ENCODE measurements at places on chromosomes 3 and 15.

DNA sequence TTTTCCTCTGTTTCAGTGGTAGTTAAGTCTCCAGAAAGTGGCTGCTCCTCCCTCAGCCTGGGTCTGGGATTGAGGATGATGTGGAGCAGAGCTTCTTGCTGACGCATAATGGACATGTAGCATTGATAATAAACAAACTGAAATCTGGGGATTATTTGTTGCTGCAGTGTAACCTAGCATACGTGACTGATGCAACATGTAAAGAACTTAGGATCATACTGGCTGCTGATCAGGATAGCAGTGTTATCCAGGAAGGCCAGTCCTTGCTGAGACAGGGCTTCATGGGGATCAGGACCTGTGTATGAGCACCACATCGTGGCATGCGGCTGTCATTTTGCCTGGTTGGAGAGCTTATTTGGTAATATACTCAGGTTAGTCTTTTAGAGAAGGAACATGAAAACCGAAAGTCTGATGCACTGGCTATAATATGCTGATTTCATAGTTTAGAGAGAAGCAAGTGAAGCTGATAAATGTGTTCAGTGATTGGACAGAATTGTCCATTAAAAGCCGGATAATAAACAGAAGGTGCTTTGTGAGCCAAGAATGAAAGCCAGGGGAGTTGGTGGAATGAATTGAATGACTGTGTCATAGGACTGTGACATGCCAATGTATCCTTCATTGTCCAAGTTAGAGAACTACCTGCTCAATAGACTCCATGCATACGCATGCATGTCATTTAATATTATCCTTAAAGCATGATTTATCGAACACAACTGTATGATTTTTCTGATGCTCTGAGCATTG is 4.1 kb downstream of the MINAR1 start:
- DNase-seq: no peak

GRCh38 chr15:90376789-90377188 is 11.3 kb upstream of the IQGAP1 start:
- DNase-seq: no peak

DNA sequence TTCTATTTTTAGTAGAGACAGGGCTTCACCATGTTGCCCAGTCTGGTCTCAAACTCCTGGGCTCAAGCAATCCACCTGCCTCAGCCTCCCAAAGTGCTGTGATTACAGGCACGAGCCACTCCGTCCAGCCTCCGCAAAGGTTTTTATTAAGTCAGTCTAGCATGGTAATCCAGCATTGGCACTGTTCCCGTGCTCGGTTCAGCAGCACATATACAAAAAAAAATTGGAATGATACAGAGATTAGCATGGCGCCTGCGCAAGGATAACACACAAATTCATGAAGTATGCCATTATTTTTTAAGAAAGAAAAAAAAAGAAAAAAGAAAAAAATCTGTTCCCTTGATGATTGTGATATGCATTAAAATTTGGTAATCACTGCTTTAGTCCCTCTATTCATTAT is 8.5 kb downstream of the CKMT1A start:
- DNase-seq: no peak

- DNase-seq: no peak
Observed at GRCh38 chr3:36172699-36173098, 207.6 kb upstream of the STAC start.

DNA sequence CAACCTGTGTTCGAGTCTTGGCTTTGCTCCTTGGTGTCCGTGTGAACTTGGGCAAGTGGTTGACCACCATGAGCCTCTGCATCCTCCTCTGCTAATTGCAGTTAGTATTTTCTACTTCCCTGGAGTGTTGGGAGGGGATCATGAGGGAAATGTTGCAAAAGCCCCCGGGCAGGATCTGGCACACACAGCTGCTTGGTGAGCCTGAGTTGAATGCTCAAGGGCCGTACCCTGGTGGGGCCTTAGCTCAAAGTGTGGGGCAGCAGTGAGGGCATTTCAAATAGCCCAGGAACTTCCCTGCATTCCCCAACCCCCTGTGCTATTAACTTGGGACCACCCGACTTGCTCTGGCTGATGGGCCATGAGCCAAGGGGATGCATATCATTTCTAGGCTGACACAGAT is 94.9 kb upstream of the SLC6A11 start:
- DNase-seq: no peak
